NCI-H1417 treated with DMSO at 0.1 percent for 48 hours (cell line): ENCODE measurements at places on chromosomes 3 and 15.

GRCh38 chr3:23916152-23916885 is 471 bp downstream of the NKIRAS1 start:
- DNase-seq = no peak

DNA sequence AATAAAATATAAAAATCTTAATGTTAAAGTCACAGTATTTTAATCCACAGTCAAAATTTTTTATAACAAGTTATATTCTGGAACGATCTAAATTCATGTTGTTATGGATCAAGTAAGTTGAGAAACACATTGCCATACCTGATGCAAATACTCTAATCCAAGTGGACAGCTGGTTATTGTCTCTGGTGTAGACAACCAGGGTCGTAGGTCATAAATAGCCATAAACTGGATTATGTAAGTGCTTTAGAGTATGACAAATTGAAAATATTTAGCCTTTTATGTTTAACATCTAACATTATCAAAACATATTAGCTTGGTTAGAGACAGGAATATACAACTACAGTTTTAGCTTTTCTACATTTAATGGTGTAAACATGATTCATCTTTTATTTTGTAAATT is 53.0 kb downstream of the PLSCR2 start:
- no peak for DNase-seq

DNA sequence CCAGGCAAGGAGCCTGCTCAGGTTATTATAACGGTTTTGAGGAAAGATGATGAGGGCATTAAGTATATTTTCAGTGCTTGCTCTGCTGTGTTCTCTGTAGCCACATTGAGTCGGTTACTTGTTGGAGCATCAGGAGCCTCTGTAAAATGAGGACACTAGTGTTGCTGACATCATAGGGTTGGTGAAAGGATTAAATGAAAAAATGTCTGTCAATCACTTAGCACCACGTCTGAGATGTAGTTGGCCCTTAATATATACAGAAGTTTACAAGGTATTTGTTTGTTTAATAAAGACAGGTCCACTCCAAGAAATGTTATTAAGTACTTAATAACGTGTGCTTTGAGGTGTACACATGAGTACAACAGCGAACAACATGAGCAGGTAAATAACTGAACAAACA is 735 bp upstream of the SLC25A26 start:
- no peak for DNase-seq

GRCh38 chr3:78868570-78868969 is 899.2 kb downstream of the ROBO1 start:
- DNase-seq = peak; percentile 66

GRCh38 chr15:29645841-29646240 is 176.4 kb downstream of the TJP1 start:
- DNase-seq = no peak

DNA sequence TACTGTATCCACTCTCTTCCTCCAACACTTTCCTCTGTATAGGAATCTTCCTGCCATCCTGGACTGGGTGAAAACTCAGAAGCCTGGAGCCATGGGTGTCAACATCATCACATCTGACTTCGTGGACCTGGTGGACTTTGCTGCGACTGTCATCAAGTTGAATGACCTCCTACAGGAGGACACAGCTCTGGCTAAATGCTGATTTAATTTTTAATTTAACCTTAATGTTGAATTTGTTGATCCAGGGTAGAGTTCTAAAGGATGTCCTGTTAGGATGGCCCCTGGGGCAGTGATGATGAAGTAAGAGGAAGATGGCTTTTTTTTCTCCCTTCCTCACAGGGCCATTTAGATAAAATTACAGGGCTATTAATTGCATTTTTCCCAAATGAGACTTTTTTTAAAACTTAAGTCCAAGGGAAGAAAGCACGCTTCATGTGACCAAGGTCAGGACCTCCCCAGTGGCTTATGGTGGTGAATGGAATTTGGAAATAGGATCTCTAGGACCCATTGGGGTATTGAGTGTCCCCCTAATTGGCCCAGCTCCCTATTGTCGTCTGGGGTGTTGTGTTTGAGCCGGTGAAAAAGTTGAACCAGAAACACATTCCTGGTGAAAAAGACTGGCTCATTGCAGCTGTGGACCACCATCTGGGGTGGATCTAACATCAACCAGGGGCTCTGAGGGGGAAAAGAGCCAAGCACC is 125.7 kb upstream of the ZBED2 start:
- DNase-seq = no peak

DNA sequence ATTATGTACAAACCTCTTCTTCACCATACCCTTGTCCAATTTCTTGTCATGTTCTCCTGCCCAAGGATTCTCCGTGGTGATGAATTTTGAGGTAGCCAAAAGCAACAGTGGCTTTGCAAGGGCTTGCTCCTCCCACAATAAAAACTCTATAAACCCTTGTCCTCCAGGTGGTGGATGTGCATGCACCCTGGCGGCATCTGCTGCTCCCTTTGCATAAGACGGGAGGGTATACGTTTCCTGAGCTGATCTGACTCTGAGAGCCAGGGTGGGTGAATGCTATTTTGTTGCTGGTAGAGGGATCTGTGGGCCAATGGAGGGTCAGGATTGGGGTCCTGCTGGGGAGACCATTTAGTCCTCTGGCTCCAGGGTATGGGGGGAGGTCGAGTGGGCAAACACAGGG is 5.4 kb downstream of the DNAH1 start:
- no peak for DNase-seq

DNA sequence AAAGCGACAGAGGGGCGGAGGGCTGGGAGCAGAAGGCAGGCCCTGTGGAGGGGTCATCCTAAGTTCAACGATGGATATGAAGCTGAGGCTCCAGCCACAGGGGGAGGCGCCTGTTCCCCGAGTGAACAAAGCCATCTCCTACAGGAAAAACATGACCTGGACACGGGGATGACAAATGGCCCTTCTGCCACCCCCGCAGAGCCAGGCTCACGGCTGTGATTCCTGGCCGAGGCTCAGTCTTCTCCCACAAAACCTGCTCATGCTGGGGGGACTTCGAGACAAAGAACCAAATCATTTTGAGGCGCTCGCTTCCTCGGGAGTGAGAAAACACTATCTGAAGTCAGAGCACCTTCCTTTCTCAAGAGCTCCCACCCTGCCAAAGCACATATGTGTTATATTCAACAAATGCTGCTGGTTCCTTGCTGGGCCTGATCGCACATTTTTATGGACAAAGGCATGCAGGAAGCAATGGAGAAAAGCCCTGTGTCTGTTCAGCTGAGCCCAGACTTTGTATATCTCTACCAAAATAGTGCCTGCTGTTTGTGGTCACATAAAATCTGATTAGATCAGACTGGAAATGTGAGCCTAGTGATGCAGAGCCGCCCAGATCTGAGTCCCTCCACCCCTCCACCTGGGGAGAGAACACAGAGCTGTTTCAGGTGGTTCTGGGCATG is 5.6 kb downstream of the RBP1 start:
- no peak for DNase-seq

DNA sequence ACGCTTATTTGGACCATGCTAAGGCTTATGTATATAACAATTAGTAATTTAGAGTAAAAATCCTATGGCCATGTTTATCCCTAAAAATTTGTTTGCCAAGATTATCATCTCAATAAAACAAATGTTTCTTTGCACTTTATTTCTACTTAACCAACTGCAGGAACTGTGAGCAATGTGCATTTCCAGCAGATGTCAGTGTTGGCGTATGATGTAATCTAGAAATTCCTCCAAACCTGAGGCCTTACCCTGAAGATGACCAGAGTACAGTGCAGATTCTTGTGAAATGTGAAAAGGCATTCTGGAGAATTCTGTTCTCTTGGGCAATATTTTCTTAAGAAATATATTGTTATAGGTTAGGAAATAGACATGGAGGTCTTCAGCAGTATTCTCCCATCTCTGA is 205.9 kb downstream of the MBNL1 start:
- no peak for DNase-seq

GRCh38 chr15:58257776-58258325 is 119.7 kb downstream of the AQP9 start:
- no peak for DNase-seq

DNA sequence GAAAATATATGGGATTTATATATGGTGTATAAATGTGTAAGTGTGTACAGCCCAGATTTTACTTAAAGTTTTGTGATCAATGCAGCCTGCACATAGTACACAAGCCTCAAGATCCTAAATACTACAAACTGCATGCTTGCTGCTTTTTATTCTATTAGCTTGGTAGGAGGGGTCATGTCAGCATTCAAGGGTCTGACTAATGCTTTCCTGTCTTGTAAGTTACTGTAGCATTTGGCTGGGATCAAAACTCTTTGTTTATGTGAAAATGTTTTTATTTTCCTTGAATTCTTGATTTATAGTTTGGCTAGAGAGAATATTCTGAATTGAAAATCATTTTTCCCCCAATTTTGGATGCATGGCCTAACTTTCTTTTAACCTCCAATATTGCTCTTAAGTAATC is 370.9 kb downstream of the NSUN3 start:
- no peak for DNase-seq

DNA sequence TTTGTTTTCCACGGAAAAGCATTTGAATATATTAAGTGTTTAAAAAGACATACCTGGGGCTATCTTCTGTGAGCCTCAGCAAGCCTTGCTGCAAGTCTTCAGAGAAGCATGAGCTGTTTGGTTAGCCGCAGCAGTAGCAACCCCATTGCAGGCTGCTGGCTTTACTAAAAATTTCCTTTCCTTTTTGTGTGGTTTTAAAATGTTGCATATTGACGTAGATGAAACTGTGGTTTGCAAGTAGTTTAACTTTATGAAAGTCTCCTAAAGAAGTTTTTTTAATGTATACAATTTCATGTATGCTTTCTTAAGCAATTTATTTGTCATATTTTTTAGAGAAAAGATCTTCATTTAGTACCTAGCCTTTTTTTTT is at the start of gene GPR171:
Gene GPR171, minus strand, starts transcription at position 166 of the 370 bp plus-strand sequence. CDS start 3,830 bp downstream, outside the sequence.
- no peak for DNase-seq

GRCh38 chr3:79015854-79016253 is 751.9 kb downstream of the ROBO1 start:
- no peak for DNase-seq

DNA sequence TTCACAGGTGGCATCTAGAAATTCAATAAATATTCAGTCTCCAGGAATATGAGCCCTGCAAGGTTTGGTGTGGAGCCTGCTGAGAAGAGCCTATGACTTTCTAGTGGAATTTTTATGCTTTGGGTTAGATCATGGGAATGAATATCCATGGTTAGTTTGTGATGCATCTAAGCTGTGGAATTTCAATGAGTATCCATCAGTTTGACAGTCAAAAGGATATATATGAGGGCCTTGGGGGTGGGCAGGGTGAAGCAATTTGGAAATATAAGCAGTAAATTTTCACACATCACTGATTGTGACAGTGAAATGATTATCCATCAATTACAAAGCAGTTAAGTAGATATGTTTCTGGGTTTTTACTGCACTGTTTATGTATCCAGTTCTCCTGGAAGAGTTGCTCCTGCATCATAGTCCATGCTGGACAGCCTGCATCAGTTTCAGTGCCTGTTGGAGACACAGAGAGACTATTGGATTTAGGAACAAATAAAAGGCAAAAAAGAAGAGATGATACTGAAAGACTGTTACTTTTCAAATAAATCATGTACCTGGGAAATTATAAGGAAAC is 530.8 kb downstream of the MFSD1 start:
- DNase-seq = no peak

DNA sequence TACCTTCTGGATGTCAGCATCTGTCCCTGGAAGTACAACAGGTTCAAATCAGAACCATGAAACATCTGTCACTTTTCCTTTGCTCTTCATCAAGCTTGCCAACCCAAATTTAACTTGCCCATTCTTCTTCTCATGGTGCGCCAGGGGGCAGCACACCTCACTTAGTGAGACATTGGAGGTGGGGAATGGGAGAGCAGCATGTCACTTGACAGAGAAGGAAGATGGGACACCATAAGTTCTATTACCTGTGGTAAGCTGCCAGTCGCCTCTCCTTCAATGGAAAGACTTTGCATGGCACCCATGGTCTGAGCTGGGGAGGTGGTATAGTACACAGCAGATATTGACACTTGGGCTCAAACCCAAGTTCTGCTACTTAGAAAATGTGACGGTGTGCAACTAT is 2.9 kb downstream of the SCN5A start:
- no peak for DNase-seq

DNA sequence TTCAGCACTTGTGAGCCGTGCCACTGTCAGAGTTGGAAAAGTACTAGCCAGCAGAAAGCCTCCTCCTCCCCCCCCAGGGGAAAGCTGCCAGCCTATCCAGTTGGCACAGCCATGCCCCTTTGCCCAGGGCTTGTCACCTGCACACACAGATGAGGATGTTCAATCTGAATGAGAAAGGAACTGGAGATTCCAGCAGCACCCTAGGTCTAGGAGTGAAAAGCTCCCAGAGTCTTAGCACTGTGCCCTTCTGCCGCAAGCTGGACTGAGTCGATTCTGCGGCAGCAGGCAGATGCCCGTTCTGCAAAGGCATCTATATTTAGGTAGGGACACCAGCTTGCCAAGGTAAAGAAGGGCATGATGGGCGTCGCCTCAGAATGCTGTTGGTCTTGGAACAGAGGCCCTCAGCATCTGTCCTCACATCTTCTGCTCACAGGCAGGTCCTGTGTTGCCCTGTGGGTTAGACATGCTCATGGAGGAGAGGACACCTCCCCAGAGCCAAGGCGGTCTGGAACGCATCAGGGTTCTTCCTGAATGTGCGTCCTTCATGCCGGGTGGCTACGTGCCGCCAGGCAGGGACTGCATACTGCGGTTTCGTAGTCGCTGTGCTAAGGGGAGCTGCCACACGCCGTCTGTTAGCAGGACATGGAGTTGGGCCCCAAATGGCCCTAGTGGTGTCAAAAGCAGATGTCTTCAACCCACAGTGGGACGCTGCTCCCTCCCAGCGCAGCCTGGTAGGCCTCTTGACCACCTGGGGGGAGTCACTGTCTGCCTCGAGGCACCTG is 109.5 kb downstream of the VGLL4 start:
- no peak for DNase-seq

- no peak for DNase-seq
These were observed 20.7 kb downstream of the HGD start for GRCh38 chr3:120661106-120661905.

- no peak for DNase-seq
These were observed 72.5 kb downstream of the MGLL start for GRCh38 chr3:127749787-127750225.

DNA sequence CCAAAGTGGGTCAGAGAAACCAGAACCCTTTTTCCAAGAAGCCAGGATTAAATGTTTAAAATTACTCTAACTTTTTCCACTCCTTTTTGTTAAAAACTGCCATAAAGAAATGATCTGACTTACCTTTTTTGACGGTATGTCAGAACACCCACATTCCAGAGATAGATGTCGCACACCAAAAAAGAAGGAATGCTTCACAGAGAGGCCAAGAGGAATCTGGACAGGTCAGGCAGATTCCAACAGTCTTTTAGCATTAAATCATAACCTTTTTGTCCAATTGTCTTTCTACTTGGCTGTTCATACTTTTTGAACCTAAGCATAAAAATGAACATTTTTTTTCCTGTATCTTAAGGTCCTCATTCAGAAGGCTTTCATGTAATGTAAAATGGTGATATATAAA is 846.9 kb downstream of the NSUN3 start:
- DNase-seq = no peak
